Naive thymus-derived CD4-positive, alpha-beta T cell (primary cell): ENCODE measurements at places on chromosomes 12 and 14.

GRCh38 chr12:6097411-6097810 is 27.1 kb downstream of the VWF start:
- DNase-seq, result no peak

DNA sequence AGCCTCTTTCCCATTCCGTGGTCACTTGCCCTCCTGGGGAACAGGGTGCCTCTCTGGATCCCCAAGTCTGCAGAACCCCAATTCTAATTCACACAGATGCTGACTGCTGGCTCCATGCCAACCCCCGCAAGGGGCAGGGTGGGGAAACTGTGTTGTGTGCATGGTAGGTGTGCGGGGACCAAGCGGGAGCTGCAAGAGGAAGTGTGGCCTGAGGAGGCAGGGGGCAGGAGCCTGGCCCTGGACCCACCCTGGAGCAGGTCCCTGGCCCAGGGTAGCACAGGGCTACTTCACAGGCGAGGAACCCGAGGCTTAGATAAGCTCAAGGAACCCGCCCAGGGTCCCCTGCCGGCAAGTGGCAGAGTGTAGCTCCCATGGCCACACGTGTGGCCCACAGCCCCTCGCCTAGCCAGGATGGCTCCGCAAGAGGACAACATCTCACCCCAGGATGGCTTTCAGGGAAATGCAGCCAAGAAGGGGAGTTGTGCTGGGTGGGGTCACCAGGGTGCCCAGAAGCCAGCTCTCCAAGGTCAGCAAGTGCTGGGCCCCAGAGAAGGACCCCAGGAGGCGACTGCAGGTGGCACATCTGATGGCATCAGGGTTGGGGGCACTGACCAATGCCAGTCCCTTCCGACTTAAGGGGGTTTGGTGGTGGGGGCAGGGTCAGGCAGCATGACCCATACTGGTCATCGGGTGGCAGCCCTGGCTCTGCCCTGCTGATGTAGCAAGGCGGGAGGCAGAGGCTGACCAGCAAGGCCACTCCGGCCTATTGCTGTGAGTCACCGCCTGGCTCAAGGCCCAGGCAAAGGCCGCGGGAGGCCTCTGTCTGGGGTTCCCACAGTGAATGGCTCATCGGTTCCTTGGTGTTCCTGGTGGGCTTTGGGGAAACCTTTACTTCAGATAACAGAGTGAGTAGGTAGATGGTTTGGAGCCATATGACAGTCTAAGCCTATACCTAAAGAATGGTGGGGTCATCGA is 37.3 kb upstream of the EML1 start:
- no peak for DNase-seq

DNA sequence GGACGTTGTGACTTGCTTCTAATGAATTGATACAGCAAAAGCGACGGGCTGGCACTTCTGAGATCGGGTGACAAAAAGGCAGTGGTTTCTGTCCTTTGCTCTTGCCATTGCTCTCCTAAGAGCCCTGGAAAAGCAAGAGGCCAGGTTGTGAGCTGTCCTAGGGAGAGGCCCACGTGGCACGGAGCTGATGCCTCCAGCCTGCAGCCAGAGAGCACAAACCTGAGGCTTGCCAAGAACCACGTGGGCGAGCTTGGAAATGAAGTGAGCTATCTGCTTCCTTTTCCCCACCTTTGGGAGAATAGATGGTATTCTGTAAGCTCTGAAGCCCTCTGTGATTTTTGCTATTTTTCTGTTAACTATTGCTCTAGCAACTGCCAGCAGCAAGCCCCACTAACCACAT is 26.4 kb upstream of the NOS1 start:
- no peak for DNase-seq

- no peak for DNase-seq
These were observed 822.8 kb downstream of the GALC start for GRCh38 chr14:87170179-87170578.

DNA sequence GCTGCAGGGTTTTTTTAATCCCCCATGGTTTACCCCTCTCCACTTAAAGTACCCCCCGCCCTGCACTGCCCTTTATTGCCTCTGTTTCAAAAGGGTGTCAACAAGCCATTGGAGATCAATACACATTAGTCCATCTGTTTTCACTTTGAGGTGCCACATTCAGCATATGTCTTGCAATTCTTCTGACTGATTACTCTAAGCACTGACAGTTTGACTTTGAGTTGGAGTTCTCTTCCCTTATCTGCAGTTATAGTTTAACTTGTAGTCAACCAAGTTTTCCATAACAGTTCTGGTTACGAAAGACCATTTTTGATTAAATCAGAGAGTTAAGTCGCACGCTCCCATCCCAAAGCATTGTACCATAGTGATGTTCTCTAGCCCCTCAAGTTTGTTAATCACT is 260.8 kb upstream of the TBX3 start:
- no peak for DNase-seq
